Caco-2 (cell line): ENCODE measurements at places on chromosomes 16 and 17.

DNA sequence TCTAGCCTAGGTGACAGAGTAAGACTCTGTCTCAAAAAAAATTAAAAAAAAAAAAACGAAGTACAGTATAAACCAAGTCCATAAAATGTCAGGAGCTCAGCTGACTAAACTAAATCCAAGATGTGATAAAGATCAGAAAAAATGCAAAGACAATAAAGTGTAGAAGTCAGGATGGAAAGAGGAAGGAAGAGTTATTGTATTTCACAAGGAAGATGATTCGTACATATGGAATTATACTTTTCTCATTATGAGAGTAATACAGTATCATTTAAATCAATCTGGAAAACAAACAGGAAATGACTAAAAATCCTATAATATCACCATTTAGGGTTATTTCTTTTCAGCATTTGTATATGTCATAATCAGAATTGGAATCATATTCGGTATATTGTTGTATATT lies 11.4 kb upstream of the APOH start:
- no peak for DNase-seq

- DNase-seq, result no peak
Observed at GRCh38 chr16:90031931-90032673, 12.8 kb upstream of the DBNDD1 start.

DNA sequence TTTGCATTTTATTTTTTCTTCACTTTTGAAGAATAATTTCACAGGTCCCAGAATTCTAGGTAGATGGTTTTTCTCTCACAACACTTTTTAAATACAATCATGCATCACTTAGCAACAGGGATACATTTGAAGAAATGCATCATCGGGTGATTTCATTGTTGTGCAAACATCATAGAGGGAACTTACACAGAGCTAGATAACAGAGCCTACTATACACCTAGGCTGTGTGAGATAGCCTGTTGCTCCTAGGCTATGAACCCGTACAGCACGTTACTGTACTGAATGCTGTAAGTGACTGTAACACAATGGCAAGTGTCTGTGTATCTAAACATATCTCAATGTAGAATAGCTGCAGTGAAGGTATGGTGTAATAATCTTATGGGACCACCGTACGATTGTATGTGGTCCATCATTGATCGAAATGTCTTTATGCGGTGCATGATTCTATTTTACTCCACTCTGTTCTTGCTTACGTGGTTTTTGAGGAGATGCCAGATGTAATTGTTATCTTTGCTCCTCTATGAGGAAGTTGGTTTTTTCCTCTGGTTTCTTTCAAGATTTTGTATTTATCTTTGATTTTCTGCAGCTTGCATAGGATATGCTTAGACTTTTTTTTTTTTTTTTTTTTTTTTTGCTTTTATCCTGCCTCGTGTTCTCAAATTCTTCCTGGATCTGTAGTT lies 35.5 kb upstream of the TMEM92 start:
- no peak for DNase-seq

GRCh38 chr16:87297918-87298631 lies 19.1 kb downstream of the C16orf95 start:
- peak; percentile 43 for DNase-seq

DNA sequence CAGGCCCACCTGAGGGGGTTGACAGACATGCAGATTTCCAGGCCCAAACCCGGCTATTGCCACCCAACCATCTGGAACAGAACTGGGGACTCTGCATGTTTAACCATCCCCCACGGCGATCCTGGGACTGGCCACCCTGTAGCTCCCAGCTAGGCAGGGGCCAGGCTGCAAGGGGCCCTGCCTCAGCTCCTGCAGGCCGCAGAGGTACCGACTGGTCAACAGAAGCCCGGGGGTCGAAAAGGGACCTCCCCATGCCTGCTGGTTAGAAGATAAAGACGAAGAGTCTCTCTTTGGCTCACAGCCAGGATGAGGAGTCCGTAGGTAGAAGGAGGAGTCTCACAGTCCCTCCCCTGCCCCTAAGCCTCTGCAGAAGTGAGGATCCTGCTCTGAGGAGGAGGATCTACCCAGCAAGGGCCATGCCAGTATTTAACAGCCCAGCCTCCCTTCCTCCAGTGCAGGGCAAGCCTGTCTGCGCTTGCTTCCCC lies 223.4 kb upstream of the TNRC6C start:
- DNase-seq, result no peak

DNA sequence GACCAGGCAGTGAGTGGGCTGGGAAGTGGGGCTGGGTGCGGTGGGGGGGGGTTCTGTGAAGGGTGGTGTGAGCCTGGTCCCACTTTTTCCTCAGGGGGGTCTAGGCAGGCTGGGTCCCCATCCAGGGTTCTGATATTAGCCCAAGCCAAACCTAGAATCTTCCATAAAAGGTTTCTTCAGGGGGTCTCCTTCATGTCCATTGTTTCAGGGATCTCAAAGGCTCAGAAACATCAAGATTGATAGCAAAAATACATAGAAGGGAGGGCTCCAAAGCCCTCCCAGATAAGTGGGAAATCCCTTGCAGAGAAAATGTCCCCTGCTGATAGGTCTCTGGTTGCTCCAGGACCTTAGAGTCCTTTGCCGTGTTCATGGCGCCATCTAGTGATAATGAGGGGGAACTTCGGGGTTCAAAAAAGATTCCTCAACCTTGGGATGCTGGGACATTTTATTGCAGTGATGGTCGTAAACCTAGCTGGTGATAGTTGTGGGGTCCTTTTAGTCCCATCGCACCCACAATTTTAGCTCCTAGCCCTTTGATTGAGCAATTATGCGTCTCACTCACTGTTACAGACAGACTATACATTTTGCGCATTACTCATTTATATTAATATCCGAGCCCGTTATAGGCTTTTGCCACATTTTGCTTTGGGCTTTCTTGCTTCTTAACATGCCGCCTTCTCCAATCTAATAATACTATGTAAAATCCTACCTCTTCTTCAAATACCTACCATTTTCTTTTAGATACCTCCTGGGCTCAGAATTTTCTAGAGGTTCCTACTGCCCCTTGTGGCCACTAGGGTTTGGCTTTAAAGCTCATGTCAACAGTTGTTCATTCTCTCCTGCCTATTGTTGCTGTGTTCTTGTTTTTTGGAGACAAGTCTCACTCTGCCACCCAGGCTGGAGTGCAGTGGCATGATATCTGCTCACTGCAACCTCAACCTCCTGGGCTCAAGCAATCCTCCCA lies 35.1 kb downstream of the IGF2BP1 start:
- peak; percentile 93 for DNase-seq

DNA sequence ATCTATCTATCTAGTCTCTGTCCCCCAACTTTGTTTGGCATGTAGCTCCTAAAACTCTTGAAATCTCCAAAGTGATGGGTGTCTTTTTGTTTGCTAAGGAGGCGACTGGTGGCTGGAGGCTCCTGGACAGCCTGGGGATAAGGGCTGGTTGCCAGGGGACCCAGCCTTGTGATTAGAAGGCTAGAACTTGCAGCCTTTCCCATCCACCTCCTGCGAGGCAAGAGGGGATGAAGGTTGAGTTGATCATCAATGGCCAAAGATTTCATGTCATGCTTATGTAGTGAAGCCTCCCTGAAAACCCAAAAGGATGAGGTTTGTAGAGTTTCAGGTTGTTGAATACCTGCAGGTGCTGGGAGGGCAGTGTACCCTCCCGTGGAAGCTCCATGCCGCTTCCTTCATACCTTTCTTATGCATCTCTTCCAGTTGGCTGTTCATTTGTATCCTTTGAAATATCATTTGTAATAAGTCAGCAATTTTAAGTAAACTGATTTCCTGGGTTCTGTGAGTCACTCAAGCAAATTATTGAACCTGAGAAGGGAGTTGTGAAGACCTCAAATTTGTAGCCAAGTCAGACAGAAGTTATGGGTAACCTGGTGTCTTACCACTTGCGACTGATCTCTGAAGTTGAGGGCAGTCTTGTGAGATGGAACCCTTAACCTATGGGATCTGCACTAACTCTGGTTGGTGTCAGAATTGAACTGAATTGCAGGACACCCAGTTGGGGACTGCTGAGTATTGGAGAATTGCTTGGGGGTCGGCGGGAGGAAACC lies 202.4 kb downstream of the SEC14L1 start:
- DNase-seq, result no peak

DNA sequence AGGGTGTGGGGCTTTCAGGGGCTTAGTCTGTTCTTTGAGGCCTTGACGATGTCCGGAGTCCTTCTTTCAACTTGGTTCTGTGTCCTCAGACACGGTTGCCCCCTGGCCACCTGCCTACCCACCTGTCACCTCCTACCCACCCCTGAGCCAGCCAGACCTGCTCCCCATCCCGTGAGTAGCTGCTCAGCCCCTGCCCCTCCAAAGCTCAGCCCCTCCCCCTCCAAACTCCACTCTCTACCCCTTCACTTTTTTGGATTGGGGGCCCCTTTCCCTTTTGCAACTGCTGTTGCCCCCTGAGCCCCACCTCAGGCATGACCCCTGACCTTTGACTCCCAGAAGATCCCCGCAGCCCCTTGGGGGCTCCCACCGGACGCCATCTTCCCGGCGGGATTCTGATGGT lies 1.2 kb downstream of the LAT start:
- DNase-seq, result no peak

- DNase-seq, result no peak
Observed at GRCh38 chr17:39270923-39271322, 45.2 kb upstream of the STAC2 start.

GRCh38 chr17:11204991-11205390 lies 36.0 kb upstream of the SHISA6 start:
- DNase-seq, result no peak

DNA sequence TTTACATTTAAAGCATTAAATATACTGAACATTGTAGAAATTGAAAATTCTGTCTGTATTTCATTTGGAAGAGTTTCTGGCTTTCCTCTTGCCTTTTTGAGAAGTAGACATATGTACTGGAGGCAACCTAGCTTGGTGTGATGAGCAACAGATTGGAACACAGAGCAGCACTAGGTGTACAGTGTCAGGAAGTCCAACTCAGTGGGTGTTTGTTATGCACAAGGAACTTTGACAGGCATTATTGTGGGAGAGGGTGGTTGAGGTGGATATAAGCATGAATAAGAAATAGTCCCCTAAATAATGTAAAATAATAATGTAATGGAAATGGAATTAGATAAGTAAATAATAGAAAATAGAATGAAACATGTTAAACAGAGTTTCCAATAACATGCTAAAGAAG lies 58.1 kb downstream of the PPM1E start:
- no peak for DNase-seq

GRCh38 chr16:86681757-86682106 lies 103.4 kb downstream of the FOXL1 start:
- DNase-seq, result no peak

- no peak for DNase-seq
Observed at GRCh38 chr16:9599415-9600120, 508.1 kb downstream of the HAPSTR1 start.

- no peak for DNase-seq
Observed at GRCh38 chr17:6608321-6608720, 32.2 kb downstream of the KIAA0753 start.

- no peak for DNase-seq
Observed at GRCh38 chr16:26951950-26952349, 114.8 kb upstream of the C16orf82 start.

GRCh38 chr17:9587969-9588656 lies 11.7 kb downstream of the CFAP52 start:
- no peak for DNase-seq
